ENCODE measurements at places on chromosomes 3 and 15. TPM values are rescaled to one million over a fixed set of nuclear protein-coding genes. Genes with fewer than 3 reads are reported as not detected.

The BTLA gene
- total RNA-seq: 0.80 TPM

The LYZL4 gene
- not detected for total RNA-seq

The KLHL40 gene
- total RNA-seq: 0.81 TPM

The SCN11A gene
- not detected for total RNA-seq

The PRSS50 gene
- total RNA-seq: 0.32 TPM

The TRMT10C gene
- 27.6 TPM for total RNA-seq

The DOCK3 gene
- total RNA-seq: 4.8 TPM

The DLEC1 gene
- not detected for total RNA-seq

The C3orf49 gene
- total RNA-seq: not detected

The PAQR9 gene
- 13.8 TPM for total RNA-seq

The IL17RB gene
- not detected for total RNA-seq

The SYNPR gene
- not detected for total RNA-seq

The BCL2A1 gene
- total RNA-seq: 0.51 TPM

The CCR1 gene
- 2.0 TPM for total RNA-seq

The MUSTN1 gene
- 29.1 TPM for total RNA-seq

The VEPH1 gene
- total RNA-seq: 0.44 TPM

The DNAH12 gene
- total RNA-seq: not detected

The SMAD6 gene
- total RNA-seq: 22.6 TPM

The GUCA1C gene
- 1.5 TPM for total RNA-seq

The AGTR1 gene
- 0.77 TPM for total RNA-seq

The MCTP2 gene
- total RNA-seq: 6.7 TPM

The AGBL1 gene
- not detected for total RNA-seq

The IGSF11 gene
- total RNA-seq: 5.0 TPM

The FRMD5 gene
- 46.7 TPM for total RNA-seq

The TICRR gene
- 0.07 TPM for total RNA-seq

The SAMMSON gene
- total RNA-seq: not detected
